ENCODE measurements at places on chromosomes 2 and 18.
A peak's percentile ranks its signal among the peaks of the same experiment; 100 is the strongest.

DNA sequence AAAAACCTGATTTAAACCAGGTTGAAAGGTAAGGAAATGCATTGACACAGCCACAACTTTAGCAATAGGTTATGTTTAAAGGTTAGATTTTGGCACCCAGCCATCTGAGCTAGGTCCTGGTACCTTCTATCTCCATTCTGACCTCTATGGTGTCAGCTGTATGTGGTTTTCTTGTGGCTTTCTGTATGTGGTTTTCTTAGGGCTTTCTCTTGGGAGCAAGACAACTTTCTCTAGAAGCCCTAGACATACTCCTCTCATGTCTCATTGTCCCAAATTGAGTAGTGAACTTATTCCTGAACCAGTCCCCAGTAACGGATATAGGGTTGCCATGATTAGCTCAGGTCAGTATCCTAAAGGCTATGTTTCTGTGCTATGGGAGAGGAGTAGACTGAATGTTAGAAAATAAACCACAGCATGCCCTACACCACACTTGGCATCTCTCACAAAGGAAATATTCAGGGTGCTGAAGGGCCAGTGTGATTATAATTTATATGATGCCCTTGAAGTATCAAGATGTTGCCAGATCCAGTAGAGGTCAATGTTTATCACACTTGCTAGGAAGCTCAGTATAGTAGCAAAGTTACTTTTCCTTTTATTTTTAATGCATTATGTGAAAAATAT is 176.1 kb downstream of the CAPN13 start:
- no peak for DNase-seq

DNA sequence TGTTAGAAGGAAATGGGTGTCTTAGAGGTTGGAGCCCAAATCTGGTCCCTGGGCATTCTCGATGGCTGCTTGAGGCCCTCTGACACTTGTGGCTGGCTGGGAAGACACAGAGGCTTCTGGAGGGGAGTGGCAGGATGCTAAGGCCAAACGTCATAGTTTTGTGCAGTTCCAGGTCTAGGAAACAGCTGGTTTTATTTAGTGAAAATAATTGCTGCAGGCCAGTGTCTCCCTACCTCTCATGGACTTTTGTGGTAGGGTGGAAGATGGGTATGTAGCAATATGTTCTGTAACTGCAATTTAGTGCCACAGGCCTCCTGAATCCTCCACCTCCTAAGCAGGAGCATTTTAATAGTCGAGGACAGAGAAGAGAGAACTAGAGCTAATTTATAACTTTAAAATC is 32.2 kb upstream of the SPRED2 start:
- DNase-seq, result peak; percentile 32

DNA sequence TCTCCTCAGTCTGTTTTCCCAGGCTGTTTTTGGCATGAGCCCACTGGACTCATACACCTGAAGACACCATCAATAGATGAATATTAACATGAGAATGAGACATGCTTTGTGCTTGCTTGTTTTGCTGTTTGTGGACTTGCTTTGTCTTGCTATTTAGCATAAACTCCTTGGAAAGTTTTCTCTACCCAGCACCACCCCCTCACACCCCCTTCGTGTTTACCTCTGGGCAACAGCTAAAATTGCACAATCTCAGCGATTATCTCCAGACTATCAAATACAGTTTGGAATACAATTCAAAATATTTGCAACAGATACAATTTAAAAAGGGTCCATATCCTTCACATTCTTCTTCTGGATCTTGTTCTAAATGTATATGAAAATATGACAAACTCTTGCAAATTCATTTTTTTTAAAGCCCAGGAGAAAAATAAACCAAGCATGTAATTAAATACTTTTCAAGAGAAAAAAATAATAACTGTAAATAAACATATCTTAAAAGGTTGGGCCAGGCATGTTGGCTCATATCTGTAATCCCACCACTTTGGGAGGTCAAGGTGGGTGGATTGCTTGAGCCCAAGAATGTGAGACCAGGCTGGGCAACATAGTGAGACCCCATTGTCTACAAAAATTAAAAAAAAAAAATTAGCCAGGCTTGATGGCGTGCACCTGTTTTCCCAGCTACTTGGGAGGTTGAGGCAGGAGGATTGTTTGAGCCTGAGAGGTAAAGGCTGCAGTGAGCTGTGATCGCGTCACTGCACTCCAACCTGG is 32.3 kb upstream of the PMAIP1 start:
- no peak for DNase-seq

DNA sequence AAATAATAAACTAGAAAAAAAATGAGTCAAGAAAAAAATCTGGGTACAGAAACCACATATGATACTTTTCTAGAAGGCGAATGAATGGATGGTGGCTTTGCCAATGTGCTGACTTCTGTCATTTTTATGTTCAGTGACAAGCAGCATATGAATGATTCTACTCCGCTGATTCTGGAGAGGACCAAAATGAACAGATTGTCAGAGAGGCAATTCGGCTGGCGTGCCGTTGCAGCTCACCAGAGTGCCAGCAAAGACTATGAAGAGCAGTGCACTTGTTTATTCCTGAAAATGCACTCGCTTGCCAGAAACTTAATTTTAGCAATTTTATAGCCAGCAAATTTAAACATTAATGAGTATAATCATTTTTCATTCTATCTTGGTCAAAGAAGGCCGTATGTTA is 105.9 kb upstream of the NYAP2 start:
- DNase-seq, result no peak

DNA sequence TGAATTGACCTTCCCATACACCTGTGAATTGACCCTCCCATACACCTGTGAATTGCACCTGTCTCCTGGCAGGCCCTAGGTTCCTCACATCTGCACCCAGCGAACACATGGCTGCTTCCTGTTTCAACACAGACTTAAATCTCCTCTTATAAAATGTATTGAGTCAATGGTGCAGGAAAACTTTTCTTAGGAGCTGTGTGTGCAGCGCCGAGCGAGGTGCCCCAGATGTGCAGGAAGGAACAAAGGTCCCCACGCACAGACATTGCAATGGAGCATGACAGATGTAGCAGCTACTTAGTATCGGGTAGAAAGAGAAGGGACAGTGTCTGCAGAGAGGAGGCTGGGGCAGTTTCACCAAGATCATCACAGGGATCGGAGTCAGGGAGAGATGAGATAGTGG is 85.5 kb upstream of the PXDN start:
- no peak for DNase-seq

GRCh38 chr18:71327850-71328249 is 1039.0 kb downstream of the SOCS6 start:
- no peak for DNase-seq

DNA sequence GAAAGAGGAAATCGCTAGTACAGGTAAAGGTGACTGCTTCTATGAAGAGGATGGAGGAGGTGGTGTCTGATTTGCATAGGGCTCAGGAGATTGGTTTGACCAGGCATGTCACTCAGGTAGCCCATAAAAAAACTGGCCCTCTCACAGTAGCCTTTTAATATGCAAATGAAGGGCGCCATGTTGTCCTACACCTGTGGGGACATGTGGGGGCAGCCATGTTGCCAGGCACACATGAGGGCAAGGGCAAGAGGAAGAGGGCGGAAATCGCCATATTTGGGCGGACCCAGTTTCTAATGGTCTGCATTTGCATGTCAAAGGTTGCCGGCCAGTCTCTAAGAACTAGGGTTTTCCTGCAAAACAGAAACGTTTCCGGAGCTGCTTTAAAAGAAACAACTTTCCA is 1330.6 kb downstream of the DSC3 start:
- no peak for DNase-seq

DNA sequence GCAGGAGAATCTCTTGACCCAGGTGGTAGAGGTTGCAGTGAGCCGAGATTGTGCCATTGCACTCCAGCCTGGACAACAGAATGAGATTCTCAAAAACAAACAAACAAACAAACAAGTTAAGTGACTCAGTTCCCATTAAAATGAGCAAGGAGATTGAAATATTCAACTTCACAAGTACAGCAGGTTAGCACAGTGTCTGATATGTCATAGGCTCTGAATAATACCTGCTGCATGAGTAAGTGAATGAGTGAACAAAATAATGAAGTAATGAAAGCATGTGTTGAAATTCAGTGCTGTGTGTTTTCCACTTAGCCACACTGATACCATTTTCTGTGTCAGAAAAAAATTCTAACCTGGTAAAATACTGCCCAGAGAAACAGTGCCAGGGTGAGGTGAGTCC is 41.9 kb upstream of the SETBP1 start:
- no peak for DNase-seq

GRCh38 chr2:24853996-24854395 is 60.8 kb downstream of the CENPO start:
- DNase-seq, result no peak

- no peak for DNase-seq
Observed at GRCh38 chr18:37242091-37242490, 323.5 kb downstream of the CELF4 start.

- DNase-seq, result no peak
Observed at GRCh38 chr2:71045151-71045550, 23.3 kb upstream of the NAGK start.
